ENCODE measurements at places on chromosomes 4 and X.

DNA sequence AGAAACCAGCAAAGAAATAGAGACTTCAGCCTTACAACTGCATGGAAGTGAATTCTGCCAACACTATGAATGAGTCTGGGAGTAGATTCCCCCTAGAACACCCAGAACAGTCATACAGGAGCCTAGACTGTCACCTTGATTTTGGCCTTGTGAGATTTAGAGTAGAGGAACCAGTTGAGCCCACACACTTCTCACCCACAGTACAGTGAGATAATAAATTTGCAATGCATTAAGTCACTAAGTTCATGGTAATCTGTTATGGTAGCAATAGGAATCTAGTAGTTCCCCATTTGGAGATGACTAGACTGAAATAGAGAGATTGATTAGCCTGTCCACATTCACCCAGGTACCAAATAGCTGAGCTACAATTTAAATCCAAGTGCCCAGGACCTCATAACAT, 59.0 kb downstream of the FAM13A start:
- no peak for DNase-seq

DNA sequence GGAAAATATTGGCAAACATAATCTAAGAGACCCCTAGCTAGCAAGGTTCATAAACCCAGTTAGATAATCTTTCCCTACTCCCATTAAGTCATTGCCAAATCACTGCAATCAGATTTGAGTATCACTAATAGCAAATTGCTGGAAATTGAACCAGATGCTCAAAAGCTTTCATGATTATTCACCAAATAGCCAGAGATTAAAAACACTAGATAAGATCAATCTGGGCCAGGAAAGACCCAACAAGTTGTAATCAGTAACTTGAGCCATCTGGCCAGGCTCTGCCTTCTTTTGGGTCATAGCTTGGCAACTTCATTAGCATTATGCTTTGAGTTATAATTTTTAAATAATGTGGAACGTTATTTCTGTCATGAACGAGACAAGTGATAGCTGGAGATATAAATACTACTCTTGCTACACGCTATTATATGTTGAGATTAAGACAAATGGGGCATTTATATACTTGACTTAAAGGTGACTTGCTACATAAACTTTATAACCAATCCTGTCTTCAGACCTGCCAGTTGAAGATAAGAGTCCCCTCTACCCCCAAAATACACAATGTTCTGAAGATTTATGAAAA, 196.6 kb upstream of the EDNRA start:
- DNase-seq: no peak

DNA sequence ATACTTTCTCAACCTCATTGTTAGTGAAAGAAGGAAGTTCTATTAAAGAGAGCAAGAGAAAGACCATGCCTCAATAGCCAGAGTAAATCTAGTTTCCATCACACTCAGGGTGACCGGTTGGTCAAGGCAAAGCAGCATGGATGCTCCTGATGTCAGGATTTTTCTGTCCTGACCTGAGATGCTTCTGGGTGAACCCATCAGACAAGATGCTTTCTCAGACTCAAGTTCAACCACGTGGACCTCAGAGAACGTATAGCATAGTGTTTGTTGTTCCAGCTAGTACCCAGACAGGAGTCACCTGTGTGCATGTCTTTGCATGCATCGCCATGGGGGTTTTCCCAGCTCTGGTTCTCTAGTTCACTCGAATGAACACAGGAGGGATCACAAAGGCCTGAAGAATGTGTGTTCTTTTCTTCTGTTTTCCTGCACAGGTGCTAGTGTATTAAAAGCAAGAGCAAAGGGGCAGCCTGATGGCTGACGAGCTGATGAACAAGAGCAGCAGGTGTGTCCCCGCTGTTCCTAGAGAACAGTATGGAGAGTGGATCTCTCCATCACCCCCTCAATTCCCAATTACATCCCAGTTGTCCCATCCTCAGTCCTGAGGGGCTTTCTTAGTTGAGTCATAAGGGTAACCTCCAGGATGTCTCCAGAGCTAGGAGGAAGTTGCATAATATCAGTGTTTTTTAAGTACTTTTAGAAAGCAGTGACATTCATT, 110.5 kb upstream of the ENPP6 start:
- no peak for DNase-seq

GRCh38 chr4:11252149-11252548, 176.5 kb downstream of the HS3ST1 start:
- DNase-seq: no peak

DNA sequence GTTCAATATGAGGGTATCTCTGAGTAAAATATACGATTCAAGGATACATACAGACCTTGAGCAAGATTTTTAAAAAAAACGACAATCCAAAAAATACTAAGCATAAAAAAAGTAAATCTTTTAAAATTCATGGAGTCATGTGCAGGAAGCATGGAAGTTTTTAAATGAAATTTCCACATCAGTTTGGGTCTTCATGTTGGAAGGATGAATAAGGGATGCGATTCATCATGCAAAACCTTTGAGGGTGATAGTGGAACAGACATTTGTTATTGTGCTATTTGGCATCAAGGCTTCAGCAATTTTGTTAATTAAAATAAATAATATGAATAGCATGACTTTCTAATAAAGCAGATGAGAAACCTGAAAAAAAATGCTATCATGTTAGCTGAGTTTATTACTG, 815.0 kb upstream of the PCDH10 start:
- DNase-seq: no peak

- no peak for DNase-seq
Observed at GRCh38 chr4:25088093-25088952, 57.6 kb upstream of the LGI2 start.

GRCh38 chr4:146236216-146236615, 21.9 kb downstream of the REELD1 start:
- no peak for DNase-seq

DNA sequence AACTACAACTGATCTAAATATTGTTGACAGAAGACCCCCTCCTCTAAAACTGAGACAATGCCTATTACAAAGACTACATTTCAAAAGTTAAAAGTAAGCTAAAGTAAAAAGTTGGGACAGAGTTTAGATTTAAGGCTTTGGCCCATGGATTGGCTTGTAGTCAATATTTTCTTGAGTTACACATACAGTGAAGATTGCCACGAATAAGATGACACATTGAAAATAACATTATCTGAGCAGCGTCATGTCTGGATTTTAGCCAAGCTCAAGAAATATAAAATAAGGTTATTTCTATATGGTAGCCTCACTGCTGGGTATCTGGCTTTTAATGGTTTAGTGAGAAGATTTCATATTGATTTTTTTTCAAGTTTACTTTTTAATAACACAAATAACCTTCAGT, 266.2 kb upstream of the LDB2 start:
- DNase-seq: no peak

DNA sequence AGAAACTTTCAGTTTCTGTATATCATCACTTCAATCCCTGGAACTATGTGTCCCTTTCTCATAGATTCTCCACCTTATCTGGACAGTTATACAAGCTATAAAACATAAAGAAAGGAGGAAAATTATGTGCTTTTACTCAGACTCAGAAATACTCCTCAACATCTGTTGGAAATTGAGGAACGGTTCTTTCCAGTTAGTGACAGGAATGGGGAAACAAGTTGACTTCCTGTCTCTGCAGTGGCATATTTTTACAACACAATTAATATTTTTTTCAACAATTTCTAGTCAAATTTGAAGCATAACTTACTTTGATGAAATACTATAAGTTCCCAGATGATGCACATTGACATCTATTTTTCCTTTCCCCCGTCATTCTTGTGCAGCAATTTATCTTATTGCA, 27.9 kb downstream of the ABHD18 start:
- no peak for DNase-seq

DNA sequence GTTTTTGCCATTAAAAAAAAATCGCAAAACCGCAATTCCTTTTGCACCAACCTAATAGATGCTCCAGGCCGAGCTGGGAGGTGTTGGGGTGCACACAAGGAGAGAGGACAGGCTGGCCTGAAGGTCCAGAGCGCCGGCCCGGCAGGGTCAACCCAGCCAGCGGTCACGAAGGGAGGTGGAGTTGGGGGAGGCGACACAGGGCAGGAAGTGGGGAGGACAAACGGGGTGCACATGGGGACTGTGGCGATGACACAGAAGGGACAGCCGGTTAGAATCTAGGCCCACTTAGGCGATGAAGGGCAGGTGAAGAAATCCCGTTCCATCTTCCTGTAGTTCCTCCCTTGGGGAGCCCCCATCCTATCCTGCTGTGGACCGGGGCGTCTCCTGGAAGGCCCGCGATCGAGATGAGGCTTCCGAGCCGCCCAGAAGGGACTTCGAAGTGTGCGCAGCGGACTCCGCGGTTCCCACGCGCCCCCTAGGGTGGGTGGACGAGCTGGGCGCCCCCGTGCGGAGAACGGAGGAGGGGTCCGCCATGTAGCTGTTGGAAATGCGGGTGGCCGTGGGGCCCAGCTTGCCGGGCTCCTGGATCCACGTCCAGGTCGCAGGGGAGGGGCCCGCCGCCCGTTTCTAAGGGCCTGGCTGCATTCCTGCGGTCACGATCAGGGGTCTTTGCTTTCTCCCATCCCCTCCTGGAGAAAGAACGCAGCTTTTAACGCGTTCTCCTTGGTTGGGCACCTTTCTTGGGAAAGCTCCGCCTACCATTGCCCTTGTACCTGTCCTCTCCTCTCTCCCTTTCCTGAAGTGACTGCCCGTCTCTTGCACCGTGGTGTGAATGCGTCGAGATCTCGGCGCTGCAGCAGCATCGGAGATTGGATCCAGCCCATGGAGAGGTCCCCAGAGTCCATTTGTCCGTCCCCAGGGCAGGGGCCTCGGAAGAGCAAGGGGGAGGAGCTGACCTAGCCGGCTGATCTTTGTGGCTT, 17.0 kb upstream of the HPF1 start:
- no peak for DNase-seq

GRCh38 chr4:40283968-40284367, 51.2 kb upstream of the CHRNA9 start:
- DNase-seq: peak; percentile 85

- no peak for DNase-seq
Observed at GRCh38 chr4:150974750-150975149, 40.3 kb downstream of the LRBA start.

GRCh38 chr4:40193016-40193571, 3.7 kb upstream of the RHOH start:
- no peak for DNase-seq

DNA sequence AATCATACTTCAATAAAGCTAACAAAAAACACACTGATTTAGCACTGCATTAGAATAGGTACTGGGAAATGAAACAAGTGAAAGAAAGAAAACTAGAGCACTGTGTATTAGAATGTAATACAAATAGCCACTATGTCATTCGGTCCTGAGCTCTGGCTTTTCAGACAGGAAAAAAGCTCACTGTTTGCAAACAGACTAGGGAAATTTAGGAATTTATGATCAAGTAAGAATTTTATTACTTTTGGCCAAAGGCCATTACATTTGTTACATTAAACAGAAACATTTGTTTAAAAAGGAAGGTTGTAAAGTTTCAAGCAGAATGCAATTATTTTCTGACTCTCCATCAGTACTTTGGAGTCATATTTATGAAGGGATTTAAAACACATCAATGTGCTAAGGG, 68.7 kb downstream of the KLHL8 start:
- DNase-seq: no peak
